ENCODE measurements at places on chromosomes 5 and 9.

- DNase-seq, result no peak
Measured at GRCh38 chr5:150320044-150320613, 17.4 kb upstream of the ARSI start.

GRCh38 chr9:1726993-1727759 is 288.0 kb upstream of the SMARCA2 start:
- DNase-seq, result peak; percentile 17

GRCh38 chr5:107889387-107889786 is 218.7 kb upstream of the EFNA5 start:
- DNase-seq, result no peak

DNA sequence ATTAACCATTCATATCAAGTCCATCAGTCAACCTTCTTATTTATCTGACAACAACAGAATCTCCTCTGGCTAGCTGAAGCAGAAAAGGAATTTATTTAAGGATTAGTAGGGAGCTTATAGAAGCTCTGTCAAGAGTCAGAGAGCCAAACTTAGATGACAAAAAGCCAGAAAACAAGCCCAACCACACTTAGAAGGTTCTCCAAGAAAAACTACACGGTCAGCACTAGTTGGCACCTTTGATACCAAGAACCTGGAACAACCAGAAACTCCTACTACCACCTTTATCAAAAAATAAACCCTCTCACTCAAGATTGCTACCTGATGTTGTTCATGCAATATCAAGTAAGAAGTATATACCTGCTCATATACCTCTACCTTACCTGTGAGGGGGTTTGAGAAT is 36.9 kb downstream of the RANBP6 start:
- no peak for DNase-seq

DNA sequence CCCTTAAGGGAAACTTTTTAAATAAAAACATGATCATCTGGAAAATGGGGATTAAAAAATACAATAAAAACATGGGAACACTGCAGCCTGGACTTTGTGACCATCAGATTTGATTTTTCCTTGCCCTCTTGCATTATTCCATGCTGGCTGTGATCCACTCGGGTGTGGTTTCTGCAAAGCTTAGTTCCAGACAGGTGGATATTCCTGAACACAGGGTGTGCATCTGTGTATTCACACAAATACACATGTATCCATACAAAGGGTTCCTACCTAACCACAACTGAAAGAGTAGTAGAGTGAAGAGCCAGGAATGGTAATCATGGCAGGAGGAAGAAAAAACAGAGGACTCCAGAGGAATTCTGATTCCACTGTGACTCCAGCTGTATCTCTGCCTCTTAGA is 178.2 kb downstream of the PAM start:
- DNase-seq, result no peak

DNA sequence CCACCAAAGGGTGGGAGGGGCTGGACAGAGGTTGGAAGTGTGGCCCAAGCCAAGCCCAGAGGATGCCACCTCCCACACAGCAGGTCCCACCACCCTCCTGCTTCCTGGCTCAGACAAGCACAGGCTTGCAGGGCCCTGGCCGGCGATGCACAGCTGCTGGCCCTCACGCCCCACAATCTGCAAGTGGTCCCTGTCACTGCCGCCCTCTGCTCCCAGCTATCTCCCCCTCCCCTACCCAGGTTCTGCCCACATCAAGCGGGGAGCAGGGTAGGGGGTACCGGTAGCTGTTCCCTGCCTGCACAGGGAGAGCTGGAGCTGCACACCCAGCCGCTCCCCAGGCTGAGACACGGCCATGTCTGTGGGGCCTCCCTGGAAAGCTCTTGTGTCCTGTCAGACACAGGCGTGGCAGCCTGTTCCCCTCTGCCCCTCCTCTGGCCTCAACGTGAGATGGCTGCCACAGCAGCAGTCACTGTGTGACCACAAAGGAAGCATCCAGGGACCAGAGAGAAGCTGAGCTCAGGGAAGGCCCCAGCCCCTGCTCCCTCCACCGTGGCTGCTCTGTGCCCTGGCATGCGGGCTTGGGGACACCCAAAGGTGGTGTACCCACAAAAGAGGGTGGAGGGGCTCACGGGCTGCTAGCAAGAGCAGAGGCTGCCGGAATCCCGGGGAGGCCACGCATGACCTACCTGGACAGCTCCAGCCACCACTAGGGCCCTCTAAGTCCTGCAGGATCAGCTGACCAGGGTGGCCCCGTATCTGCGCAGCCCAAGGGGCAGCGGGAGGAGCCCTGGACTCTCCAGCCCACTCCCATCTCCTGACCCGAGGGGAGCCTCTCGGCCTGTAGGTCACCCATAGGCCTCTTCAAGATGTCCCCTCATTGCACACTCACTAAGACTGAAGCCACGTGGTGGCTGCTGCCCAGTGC is 10.9 kb upstream of the ZDHHC11 start:
- DNase-seq, result no peak
